ENCODE measurements at places on chromosomes 4 and X.

GRCh38 chrX:109732807-109733612 lies at the start of gene ACSL4:
TSS of gene ACSL4 (minus strand) at chrX:109733257. CDS start at chrX:109683363, 49,894 bp downstream.
- DNase-seq, result peak; percentile 90

- DNase-seq, result no peak
These were observed 43.1 kb downstream of the MAB21L2 start for GRCh38 chr4:150625033-150625432.

DNA sequence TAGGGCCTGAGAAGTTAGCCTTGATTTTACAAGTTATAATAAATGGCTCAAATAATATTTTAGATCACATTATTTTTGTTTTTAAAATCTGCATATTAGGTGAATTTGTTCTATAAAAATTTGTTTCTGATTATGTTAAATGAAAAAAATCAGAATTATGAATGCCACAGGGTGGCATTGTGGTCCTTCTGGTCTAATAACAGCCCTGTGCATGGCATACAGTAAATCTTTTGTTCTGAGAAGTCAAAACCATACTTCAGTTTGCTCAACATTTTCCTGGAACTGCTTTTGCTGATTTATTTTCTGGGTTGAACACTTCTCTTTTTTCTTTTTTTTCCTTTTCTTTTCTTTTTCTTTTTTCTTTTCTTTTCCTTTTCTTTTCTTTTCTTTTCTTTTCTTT lies 101.0 kb upstream of the UBQLN2 start:
- no peak for DNase-seq

DNA sequence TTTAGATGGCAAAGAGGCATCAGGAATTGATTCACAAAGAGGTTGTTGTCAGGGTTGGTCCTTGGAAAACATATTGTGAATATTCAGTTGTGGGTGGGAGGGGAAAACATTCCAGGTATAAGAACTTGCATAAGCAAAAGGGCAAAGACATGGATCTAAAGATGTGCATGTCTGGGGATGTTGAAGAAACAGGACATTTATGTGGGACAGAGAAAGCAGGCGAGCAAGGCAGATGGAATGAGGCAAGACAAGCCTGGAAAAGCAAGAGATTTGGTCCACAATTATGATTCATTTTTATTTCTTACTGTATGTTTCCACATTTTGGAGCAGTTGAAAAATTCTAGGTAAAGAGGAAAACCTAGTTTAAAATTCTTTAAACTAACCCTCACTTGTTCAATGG lies 134.9 kb upstream of the CXXC4 start:
- DNase-seq, result no peak

DNA sequence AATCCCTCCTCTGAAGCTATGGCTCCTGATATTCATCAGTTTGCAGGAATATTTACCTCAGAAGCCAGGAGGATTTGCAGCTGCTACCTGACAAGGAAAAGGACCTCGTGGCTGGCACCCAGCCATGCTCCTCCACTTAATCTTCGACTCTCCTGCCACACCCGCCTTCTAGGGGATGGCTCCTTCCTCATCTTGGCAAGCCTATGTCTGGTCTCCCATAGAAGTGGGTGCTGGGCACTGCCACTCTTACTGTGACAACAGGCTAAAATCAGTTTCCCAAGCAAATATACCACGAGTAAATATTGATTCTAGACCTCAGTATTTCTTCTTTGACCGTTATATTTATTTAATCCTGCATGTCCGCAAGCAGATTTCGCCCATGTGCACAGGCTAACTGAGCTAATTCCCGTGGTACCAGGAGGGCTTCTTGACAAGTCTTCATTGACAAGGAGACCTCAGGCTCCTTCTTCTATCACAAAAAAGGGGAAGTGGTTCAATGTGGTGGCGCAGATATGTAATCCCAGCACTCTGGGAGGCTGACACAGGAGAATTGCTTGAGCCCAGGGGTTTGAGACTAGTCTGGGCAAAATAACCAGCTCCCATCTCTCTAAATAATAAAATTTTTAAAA lies 52.6 kb upstream of the DCTD start:
- DNase-seq, result no peak

DNA sequence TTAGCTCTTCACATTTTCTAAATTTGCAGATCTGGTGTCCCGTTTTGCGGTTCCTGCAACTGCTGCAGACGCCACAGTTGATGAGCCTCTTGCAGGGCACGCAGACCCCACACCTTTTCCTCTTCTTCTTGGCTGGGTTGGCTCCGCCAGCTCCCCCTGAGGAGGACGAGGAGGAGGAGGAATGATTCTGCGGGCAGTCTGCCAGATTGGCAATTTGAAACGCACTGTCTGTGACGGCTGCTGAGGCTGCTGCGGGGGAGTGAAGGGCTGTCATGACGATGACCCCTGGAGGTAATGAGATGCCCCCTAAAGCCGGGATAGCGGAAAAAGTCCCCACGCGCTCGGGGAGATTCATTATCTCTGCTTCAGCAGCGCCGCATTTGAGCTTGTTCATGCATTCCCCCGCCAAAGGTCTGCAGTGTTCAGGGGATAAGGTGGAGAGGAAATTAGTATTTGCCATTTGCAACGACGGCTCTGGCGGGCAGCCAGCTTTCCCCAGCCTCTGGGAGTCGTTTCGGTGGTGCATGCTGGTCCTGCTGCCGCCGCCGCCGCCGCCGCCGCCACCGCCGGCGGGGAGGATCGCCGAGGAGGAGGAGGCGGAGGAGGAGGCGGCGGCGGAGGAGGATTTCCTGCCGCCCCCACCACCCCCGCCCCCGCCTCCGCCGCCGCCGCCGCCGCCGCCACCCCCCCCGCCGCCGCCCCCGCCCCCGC lies 3.8 kb downstream of the CXXC4 start:
- DNase-seq, result peak; percentile 51

GRCh38 chrX:24019448-24019847 lies 7.5 kb downstream of the KLHL15 start:
- DNase-seq, result peak; percentile 49

DNA sequence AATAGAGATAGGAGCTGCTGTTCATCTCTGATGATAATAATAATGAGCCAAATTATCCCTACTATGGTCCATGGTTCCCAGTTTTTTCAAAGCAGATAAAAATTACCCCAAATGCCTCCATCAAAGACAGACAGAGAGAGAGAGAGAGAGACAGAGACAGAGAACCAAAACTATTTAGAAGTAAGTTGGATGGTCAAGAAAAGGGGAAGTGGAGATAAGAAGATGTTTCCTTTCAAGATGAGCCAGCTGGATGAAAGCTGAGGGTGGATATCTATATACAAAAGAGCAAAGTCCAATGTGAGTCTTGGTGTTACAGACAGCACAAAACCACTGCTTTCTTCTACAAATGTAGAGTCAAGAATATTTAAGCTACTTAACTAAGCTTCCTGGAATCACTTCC lies 173.9 kb downstream of the GRIA3 start:
- DNase-seq, result no peak

DNA sequence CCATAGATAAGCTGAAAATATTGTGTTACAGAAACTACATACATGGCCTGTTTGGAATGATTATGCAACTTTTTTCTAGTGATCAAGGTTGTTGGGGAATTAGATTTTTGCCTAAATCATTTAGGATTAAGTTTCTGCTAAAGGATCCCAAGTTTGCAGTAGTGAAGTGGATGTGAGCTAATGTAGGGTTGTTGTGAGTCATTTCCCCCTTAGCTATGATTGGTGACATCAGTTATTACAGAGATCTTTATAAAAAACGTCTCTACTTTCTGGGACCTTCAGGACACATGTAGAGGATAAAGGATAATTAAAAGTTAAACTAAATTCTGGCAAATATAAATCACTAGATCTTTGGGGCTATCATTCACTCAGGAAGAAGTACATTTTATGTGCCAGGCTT lies 133.3 kb downstream of the GATB start:
- no peak for DNase-seq

DNA sequence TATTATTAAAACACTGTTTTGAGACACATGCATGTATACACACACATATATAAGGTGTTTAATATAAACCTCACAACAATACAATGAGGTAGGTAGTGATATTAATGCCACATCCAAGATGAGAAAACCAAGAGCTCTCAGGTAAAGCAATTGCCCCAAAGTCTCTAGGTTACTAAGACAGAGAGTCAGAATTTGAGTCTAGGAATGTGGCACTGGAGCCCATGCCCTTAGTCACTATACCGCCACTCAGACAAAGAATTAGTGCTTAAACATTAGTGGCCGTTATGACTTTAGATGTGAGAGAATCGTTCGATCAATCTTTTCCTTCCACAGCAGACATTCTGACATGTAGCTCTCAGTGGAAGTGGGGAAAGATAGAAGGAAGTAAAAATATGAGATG lies 108.2 kb upstream of the ACSL4 start:
- DNase-seq, result no peak

- no peak for DNase-seq
These were observed 190.1 kb upstream of the C1QTNF7 start for GRCh38 chr4:15237648-15238230.

DNA sequence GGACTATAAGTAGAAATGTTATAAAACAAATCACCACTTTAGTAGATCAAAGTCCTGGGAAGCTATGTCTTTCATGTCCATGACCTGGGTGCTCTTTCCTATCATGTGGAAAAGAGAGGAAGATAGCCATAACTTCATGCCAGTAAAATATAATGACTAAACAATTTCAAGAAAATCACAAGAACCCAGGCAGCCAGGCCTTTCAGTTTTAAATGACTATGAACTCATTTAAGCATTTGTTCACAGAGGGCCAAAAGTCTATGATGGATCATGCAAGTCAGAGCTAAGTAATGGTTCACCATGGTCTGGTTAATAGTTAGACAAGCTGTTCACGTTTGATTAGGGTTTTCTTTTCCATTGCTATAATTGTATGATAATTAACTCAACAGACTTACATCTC lies 155.8 kb downstream of the PPARGC1A start:
- DNase-seq, result no peak

DNA sequence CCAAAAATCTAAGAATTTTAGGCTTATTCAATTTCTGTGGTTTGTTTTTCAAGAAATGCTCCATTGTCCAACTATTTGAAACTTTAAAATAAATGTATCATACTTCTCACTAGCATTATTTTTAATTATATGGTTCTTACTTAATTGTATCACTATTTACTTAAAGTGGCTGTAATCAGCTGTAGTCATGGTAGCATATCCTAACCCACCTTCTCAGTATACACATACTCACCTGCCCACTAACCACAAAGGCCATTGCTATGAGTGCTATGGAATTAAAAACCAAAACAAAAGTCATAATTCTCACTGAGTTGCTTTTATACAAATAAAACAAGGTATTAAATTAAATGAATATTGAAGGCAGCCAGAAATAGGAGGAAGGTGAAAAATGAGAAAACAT lies 5.0 kb downstream of the FBXO8 start:
- DNase-seq, result peak; percentile 41

GRCh38 chrX:105229146-105229545 lies 8.7 kb upstream of the TEX13A start:
- no peak for DNase-seq

GRCh38 chrX:72297953-72298730 lies 7.6 kb downstream of the CITED1 start:
- DNase-seq, result no peak

GRCh38 chr4:148778980-148779675 lies 336.9 kb upstream of the NR3C2 start:
- no peak for DNase-seq

- DNase-seq, result no peak
These were observed 137.8 kb upstream of the GPR101 start for GRCh38 chrX:137171626-137172025.

- no peak for DNase-seq
These were observed 772.9 kb upstream of the SLIT2 start for GRCh38 chr4:19478791-19479190.

GRCh38 chr4:42464550-42465094 lies 67.3 kb downstream of the SHISA3 start:
- DNase-seq, result no peak

- DNase-seq, result peak; percentile 45
These were observed 694 bp downstream of the TBL1X start for GRCh38 chrX:9465380-9466123.

DNA sequence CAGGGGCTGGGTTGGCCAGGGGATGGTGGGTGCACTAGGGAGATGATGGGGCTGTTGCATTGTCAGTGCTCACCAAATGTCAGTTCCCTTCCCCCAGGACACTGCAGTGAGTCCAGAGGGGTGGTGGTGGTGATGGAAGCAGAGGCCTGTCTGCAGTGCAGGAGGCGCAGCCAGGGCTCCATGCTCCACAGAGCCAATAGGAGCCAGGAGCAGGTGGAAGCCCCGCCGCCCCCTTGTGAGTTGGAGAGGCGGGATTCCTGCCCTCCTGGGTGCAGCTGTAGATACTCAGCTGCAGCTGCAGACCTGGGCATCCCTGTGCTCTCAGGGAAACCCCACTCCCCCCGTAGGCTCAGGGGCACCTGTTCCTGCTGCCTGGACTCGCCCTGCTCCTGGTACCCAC lies 284.7 kb downstream of the EVC2 start:
- no peak for DNase-seq

GRCh38 chr4:17103231-17103630 lies 204.8 kb upstream of the LDB2 start:
- no peak for DNase-seq

DNA sequence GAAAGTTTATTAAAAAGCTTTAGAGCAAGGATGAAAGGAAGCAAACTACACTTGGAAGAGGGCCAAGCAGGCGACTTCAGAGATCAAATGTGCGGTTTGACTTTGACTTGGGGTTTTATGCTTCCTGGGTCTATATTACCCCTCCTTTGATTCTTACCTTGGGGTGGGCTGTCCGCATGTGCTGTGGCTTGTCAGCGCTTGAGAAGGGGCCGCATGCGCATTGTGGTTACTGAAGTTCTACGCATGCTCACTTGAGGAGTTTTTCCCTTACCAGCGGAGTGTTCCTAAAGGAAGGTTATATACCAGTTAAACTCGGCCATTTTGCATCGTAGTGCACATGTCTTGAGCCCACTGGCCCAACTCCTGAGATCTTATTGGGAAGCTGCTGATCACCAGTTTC lies 9.9 kb downstream of the ZNF157 start:
- peak; percentile 69 for DNase-seq

GRCh38 chr4:12573716-12574115 lies 910.4 kb downstream of the RAB28 start:
- no peak for DNase-seq

- no peak for DNase-seq
These were observed 108.6 kb downstream of the PALLD start for GRCh38 chr4:168605411-168605810.

GRCh38 chr4:155688860-155689259 lies 22.2 kb downstream of the GUCY1A1 start:
- no peak for DNase-seq

Measured in activated CD8-positive, alpha-beta memory T cell treated with anti-CD3 and anti-CD28 coated beads, Interleukin-2, amount 10 ng/mL, durations not matched to agents 7 days and 5 days (primary cell).